Stimulated activated CD8-positive, alpha-beta memory T cell treated with anti-CD3 and anti-CD28 coated beads, Interleukin-4, amount 100 ng/mL, for 4 hours (primary cell): ENCODE measurements at places on chromosomes 2 and 18.

GRCh38 chr2:103152556-103152955 is 390.7 kb downstream of the TMEM182 start:
- DNase-seq = no peak

GRCh38 chr2:136363470-136363869 is 245.5 kb upstream of the CXCR4 start:
- DNase-seq = no peak

DNA sequence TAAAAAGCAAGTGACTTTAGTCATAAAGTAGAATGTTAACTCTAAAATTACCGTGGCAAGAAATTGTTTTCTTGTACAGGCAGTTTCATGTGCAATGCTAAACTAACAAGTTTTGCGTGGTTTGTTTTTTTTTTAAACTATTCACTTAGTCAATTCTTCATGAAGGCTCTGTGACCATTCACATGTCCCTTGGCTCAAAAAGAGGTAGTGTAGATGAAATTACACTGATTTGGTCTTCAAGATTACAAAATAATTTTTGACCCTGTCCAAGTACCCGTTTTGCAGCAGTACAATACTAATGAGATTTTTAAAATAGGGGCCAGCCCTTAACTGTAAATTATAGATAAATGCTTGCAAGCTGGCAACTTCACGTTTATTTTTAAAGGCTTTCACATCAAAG is 1.3 kb downstream of the TMEM131 start:
- no peak for DNase-seq

GRCh38 chr18:49178736-49179135 is 228.0 kb upstream of the SMAD7 start:
- DNase-seq = no peak

- DNase-seq = peak; percentile 32
Observed at GRCh38 chr2:230602562-230603230, 109.9 kb upstream of the CAB39 start.

DNA sequence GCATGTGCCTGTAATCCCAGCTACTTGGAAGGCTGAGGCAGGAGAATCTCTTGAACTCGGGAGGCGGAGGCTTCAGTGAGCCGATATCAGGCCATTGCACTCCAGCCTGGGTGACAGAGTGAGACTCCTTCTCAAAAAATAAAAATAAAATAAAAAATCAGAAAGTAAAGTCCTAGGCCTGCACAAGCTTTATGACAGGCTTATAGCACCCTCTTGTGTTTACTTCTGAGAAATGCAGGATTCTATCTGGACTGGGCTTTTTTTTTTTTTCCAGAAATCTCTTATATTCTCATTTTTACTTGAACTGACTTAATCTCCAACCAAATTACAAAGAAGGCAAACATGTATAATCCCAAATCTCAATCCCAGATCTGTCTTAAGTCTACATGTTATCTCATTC is 26.1 kb upstream of the REG3G start:
- no peak for DNase-seq

DNA sequence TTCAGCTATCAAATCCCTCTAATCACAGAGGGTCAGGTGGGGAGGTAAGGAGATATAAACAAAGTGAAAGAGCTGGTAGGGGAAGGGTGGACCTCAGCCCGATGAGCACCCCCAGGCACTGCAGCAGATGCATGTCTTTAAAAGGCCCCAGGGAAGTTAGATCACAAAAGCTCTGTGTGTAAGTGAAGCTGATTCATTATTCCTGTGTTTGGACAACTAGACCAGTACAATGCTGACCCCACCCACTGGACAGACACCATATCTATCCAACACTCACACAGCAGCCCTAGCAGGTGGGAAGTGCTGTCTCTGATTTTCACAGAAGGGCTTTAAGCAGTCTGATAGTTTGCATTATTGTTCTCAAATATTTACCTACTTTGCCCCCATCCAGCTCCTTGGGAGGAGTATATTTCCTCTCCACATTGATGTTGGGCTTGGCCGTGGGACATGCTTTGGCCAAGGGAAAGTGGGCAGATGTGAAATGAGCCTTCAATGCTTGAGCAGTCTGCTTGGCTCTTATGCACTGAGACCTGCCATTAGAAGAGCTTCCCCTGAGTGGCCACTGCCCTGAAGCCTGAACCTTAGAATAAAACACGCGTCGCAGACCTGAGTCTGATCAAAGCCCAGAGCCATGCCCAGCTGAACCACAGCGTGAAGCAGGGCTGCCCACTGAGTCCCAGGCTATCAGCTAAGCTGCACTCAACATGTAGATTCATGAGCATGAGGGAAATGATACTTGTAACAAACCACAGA is 111.4 kb downstream of the COPS8 start:
- no peak for DNase-seq

GRCh38 chr2:174781996-174782395 is 17.7 kb upstream of the CHRNA1 start:
- no peak for DNase-seq

GRCh38 chr18:44834867-44835469 is 154.3 kb downstream of the SETBP1 start:
- no peak for DNase-seq

DNA sequence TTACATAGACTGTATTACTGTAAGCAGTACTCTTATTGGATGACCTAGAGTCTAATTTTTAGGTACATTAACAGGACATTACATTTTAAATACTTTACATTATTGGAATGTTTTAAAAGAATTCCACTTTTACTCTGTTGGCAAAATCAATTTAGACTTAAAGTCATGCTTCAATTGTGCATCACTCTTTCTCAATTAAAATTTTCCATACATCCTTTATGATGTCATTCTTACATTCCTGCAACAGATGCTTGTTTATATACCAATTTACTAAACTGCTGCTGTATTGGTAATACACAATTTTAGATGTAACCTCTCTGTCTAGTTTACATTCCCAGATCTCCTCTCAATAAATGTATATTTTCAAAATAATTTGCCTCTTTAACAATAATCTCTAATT is 440.1 kb downstream of the ZEB2 start:
- no peak for DNase-seq

DNA sequence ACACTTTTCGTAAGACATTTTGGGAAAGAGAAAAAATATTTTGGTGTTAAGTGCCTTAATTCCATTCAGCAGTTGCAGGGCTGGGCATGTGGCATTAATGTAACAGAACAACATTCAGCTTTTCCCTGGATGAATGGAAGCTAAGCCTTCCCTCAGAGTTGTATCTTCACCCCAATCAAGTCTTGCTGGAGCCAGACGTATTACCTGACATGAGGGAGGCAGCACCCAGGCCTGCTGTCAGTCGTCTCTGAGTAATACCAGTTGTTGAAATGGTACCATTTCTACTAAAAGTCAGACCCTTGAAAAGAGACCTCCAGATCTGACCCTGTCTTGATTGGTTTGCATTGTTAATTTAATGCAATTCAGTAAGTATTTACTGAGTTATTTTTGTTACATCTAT is 57.5 kb downstream of the MALT1 start:
- DNase-seq = no peak

- peak; percentile 64 for DNase-seq
Observed at GRCh38 chr2:241965931-241966412, 96.4 kb downstream of the RTP5 start.

DNA sequence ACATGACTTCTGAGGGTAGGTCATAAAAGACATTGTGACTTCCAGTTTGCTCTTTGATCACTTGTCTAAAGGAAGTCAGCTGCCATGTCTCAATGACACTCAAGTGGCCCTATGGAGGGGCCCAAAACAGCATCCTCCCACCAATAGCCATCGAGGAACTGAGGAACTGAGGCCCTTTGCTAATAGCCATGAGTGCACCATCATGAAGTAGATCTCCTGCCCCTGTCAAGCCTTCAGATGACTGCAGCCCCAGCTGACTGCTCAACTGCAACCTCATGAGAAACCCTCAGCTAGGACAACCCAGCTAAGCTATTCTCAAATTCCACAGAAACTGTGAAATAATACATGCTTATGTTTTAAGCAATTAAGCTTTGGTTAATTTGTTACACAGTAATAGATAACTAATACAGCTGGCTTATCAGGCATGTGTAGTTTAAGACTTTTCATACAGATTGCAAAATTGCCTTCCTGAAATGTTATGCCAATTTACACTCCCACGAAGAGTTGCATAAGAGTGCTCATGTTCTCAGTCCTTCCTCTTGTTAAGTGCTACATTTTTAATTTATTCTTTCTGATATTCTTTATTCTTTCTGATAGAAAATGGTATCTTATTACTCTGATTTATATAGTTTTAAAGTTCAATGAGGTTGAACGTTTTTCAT is 105.6 kb upstream of the NDUFV2 start:
- no peak for DNase-seq

GRCh38 chr2:177597759-177598158 is 205.2 kb downstream of the AGPS start:
- no peak for DNase-seq

DNA sequence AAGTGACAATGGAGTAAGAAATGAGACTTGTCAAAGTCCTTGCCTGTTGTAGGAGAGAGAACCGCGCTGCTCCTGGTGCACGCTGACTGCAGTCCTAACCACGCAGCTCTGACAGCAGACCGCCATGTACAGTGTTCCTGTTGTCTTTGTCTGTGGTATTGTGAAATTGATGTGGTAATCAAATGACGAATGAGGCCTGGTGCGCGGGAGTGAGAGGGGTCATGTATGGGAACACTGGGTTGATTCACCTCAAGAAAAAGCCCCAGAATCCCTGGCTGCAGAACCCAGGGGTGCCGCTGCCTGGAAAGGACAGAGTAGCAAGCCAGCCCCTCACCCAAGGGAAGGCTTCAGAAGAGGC is 64.0 kb downstream of the INPP4A start:
- DNase-seq = peak; percentile 19

DNA sequence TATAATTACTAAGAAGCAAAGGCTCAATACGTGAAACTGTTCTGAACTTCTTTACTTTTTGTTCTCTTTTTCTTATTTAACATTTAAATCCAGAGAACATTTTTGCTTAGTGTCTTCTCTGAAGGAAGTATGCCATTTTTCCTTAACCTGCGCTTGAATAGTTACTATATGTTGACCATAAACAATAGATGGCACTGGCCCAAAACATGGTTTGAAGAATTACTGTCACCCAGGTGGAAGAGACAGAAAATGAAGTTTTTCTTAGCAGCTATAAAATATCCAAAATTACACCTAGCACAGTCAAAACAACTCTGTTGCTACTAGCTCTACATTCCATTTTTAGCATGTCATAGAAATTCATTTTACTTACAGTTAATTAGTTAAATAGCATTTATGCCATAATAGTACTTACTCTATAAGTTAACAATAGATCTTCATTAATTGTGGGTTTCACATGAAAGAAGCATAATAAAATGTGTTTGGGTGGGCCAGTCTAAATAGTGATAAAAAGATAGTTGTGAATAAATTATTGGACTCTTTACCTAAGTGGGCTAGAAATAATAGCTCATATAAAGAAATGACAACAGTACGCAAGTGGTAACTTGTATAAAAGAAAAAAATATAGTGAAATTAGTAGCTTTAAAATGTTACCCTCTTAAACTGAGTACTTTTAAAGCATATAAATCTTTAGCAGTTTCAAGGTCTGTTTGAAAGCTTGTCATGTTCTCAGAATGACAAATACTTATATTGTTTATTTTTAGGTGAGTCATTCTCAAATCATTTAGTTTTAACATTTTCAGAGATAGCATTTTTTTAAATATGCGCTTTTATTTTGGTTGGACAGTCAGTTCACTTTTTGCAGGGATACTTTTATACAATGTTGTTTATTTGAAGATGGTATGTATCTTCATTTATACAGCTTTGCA is 3.7 kb downstream of the ETAA1 start:
- no peak for DNase-seq

DNA sequence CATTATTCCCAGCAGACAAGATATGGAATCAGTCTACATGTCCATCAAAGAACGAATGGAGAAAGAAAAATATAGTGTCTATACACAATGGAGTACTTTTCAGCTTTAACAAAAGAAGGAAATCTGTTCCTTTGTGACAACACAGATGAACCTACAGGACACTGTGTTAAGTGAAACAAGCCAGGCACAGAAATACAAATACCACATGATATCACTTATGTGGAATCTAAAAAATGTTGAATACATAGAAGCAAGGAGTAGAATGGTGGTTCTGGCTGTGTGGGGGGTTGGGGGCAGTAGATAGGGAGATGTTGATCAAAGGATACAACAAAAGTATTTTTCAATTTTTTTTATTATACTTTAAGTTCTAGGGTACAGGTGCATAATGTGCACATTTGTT is 347.7 kb upstream of the MAP2 start:
- DNase-seq = no peak

GRCh38 chr2:240962300-240963064 is 35.9 kb upstream of the SNED1 start:
- DNase-seq = no peak

DNA sequence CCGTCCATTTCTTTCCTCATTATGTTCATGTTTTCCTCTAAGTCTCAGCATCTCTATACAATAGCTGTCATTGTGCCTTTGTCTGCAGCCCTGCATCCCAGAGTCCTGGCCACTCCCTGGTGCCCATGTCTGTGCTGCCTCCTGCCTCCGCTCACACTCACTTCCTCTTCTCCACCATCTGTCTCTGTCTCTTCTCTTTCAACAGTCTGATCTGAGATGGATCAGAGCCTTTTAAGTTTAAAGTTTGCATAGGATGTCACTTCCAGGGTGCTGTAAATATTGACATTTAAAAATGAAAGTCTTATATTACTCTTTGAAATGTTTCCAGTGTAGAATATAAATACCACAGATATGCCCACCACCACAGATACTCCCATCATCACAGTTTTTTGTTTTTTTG is 42.7 kb downstream of the UBE2F start:
- no peak for DNase-seq

- no peak for DNase-seq
Observed at GRCh38 chr2:65316072-65316471, 88.4 kb downstream of the ACTR2 start.

GRCh38 chr2:178101321-178102079 is 10.7 kb upstream of the RBM45 start:
- DNase-seq = no peak

DNA sequence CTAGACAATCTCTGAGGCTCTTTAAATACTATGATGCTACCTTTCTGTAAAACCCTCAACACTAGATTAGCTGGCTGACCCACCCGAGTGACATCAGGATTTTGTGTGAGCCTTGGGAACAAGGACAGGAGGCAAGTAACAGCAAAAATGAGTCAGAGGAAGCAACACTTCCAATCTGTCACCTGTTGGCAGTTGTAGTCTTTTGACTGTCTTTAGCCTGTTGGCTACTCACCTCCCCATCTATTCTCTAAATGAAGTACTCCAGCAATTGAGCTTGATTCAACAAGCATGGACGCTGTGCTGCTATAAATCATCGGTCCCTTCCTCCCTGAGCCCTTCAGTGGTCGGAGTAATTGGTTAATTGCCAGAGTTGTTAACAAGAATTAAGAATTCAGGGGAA is 898.7 kb downstream of the BCL11A start:
- DNase-seq = no peak

GRCh38 chr2:231412618-231412963 is 17.1 kb downstream of the B3GNT7 start:
- DNase-seq = no peak

DNA sequence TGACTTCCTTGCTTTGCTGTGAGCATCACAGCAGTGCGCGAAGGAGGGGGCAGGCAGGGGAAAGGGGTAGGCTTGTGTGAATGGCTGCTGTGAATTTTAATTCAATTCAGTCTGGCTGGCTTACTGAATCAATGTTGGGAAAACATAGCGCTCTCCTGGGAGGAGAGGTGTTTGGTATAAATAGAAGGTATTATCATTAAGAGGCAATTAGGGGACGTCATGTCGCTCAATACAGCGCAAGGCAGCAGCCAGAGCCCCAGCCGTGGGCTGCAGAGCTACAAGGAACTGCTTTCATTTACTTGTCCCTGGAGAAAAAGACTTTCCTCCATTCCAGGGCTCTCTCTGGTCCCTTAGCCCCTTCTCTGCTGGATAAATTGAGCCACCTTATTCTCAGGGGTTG is 181.4 kb upstream of the MSH6 start:
- DNase-seq = no peak

- DNase-seq = no peak
Observed at GRCh38 chr2:143083636-143084035, 45.6 kb upstream of the ARHGAP15 start.
